ENCODE measurements at places on chromosomes 2 and 18. TPM values are rescaled to one million over a fixed set of nuclear protein-coding genes. Genes with fewer than 3 reads are reported as not detected.
A peak's percentile ranks its signal among the peaks of the same experiment; 100 is the strongest.

Gene TWIST2
- total RNA-seq, result 5.0 TPM

Gene ANO7
- total RNA-seq, result 6.5 TPM

GRCh38 chr2:230658877-230659652 lies 53.6 kb upstream of the CAB39 start:
- H3K4me3 ChIP-seq, result no peak overlapping the region
- no peaks in the 10 kb centered on the region for H3K36me3 ChIP-seq
- H3K27me3 ChIP-seq, result no peaks in the 10 kb centered on the region
- DNase-seq, result no peak

GRCh38 chr2:85247610-85248009 lies 80.2 kb downstream of the TGOLN2 start:
- no peaks in the 10 kb centered on the region for H3K27me3 ChIP-seq
- DNase-seq, result no peak
- no peak overlapping the region for H3K4me3 ChIP-seq
- H3K27ac ChIP-seq, result no peak overlapping the region
- peaks cover 32% of the 10 kb centered on the region for H3K4me1 ChIP-seq

DNA sequence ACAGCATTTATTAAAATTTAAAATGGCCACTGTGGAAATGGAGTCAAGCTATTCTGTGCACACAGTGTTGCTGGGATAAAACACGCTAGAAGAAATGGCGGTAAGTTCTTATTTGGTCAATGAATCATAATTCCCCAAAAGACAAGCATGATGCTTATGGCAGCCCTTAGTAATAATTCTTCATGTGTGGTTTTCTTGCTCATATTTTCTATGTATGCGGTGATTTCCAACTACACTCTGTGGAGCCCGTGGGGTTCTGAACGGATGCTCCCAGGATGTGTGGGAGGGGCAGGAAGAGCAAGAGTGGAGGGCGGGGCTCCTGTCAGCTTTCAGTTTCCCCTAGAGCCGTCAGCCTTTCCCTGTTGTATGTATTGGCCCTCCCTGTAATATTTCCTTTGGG lies 91.7 kb upstream of the RMDN2 start:
- H3K36me3 ChIP-seq, result no peaks in the 10 kb centered on the region
- DNase-seq, result no peak
- peaks cover 9% of the 10 kb centered on the region for H3K4me1 ChIP-seq
- no peaks in the 10 kb centered on the region for H3K27me3 ChIP-seq

- no peak overlapping the region for H3K27ac ChIP-seq
- no peak overlapping the region for H3K4me3 ChIP-seq
- no peaks in the 10 kb centered on the region for H3K4me1 ChIP-seq
- H3K27me3 ChIP-seq, result no peaks in the 10 kb centered on the region
- DNase-seq, result peak; percentile 34
Observed at GRCh38 chr2:179936654-179937053, 70.4 kb downstream of the CWC22 start.
